ENCODE measurements at places on chromosomes 6 and 20. TPM values are rescaled to one million over a fixed set of nuclear protein-coding genes. Genes with fewer than 3 reads are reported as not detected.

CRISP3 gene
- not detected for total RNA-seq

SLC22A2 gene
- 0.43 TPM for total RNA-seq

MLIP gene
- 1.2 TPM for total RNA-seq

SMLR1 gene
- total RNA-seq, result 28.9 TPM

DNA sequence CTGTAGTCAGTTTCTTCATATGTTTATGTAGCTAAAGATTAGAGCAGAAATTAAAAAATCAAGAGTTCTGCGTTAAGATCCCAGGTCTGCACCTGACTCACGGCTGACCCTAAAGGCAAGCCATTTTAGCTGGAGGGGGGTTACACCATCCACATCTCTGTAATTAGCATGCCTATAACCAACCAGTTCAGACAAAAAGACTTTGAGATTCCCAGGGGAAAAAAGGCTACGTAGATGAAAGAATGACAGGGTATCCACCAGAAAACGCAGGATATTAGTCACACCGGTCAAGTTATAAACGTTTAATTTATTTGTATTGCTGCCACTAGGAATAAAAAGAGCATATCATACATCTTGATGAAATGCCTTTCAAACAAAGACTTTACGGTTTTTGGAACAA, 299.1 kb downstream of the FOXC1 start:
- H3K36me3 ChIP-seq, result no peaks in the 10 kb centered on the region
- H3K27me3 ChIP-seq, result no peaks in the 10 kb centered on the region
- no peak overlapping the region for H3K27ac ChIP-seq

DNA sequence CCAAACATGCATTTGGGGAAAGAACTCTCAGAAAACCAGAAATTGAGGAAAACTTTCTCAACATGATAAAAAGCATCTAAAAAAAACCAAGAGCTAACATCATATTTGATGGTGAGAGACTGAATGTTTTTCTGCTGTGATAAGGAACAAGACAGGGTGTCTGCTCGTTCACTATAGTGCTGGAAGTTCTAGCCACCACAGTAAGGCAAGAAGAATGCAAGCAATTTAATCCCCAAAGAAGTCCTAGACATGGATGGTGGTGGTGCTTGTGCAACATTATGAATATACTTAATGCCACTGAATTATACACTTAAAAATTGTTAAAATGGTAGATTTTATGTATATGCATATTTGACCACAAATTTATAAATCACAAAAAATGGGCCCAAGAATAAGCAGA, 53.4 kb downstream of the LYRM2 start:
- no peaks in the 10 kb centered on the region for H3K36me3 ChIP-seq
- no peak overlapping the region for H3K27ac ChIP-seq
- H3K4me3 ChIP-seq, result no peak overlapping the region
- H3K27me3 ChIP-seq, result no peaks in the 10 kb centered on the region

DNA sequence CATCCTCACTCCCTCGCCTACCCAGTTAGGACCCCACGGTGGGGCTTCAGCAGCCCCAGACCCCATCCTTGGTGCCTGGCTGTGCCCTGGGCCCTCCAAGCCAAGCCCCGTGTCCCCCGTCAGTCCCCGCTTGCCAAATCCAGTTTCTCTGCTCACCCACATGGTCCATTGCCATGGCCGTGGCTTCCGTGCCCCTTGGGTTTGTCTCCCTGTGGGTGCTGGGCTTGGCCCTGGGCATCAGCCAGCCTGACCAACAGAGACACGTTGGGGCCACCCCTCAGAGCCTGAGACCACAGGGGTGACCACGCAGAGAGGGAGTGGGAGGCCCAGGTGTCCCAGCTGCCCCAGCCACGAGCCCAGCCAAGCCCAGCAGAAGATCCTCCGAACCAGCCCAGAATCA, 7.7 kb downstream of the SS18L1 start:
- DNase-seq, result no peak
- no peak overlapping the region for H3K27ac ChIP-seq
- H3K4me1 ChIP-seq, result no peaks in the 10 kb centered on the region

- no peaks in the 10 kb centered on the region for H3K27me3 ChIP-seq
- H3K4me1 ChIP-seq, result peaks cover 12% of the 10 kb centered on the region
- H3K27ac ChIP-seq, result peak overlapping the region; percentile 71
Observed at GRCh38 chr20:52230409-52230808, 38.8 kb upstream of the ZFP64 start.

DNA sequence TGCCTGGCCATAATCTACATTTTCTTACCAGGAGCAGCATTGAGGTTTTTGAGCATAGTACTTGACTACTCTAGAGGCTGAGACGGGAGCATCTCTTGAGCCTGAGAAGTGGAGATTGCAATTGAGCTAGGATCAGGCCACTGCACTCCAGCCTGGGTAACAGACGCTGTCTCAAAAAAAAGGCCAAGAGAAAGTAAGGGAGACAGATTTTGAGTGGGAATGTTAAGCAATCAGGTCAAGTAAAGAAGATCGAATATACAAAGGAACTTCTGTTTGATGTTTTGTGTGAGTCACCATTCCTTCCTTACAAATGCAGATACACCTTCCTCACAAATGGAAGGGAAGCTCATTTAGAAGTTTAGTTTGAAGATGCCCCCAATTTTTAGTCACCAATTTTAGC, 4.4 kb downstream of the PNRC1 start:
- H3K27me3 ChIP-seq, result no peaks in the 10 kb centered on the region
- H3K4me1 ChIP-seq, result peaks cover 21% of the 10 kb centered on the region
- H3K27ac ChIP-seq, result peak overlapping the region; percentile 19
- DNase-seq, result no peak
- no peaks in the 10 kb centered on the region for H3K36me3 ChIP-seq

All from hepatocyte (in vitro differentiated cells).